ENCODE measurements at places on chromosomes 12 and 14.

DNA sequence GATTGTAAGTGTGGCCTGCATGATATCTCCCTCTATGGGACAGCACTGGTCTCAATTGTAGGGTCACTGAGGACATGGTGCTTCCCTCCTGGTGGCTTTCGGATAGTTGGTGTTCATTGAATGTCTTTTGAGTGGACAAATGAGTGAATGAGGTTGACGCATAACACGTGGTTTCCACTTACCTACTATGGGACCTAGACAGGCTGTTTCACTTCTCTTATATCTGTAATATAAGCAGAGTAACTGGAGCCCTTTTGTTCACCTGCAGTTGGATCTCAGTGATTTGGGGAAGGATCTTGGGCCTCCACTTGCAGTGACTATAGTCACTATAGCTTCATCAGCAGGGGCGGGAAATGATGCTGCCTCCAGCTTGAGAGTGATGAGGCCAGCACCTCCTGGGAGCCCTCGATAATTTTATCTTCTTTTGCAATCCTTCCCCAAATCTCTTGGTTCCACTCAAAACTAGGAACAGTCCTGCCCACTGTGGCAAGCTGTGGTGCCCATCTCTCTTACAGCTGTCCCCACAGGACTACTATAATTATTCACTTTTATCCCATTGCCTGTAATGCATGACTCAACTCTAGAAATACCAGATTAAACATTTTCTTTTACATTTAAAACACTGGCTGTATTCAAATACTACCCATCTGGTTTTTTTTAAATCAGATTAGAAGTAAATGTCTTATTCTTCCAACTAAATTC, 242.9 kb downstream of the CHST11 start:
- DNase-seq: no peak
- no peak overlapping the region for H3K27ac ChIP-seq
- H3K4me1 ChIP-seq: peaks cover 26% of the 10 kb centered on the region
- H3K4me3 ChIP-seq: no peak overlapping the region
- peaks cover 23% of the 10 kb centered on the region for H3K36me3 ChIP-seq

GRCh38 chr14:49918706-49919105, 25.8 kb downstream of the ARF6 start:
- no peak overlapping the region for H3K4me3 ChIP-seq
- H3K4me1 ChIP-seq: peaks cover 6% of the 10 kb centered on the region
- H3K27me3 ChIP-seq: peaks cover 5% of the 10 kb centered on the region
- no peak for DNase-seq

GRCh38 chr14:37246427-37246829, 48.7 kb downstream of the MIPOL1 start:
- H3K27ac ChIP-seq: no peak overlapping the region
- no peak overlapping the region for H3K4me3 ChIP-seq
- H3K36me3 ChIP-seq: no peaks in the 10 kb centered on the region

DNA sequence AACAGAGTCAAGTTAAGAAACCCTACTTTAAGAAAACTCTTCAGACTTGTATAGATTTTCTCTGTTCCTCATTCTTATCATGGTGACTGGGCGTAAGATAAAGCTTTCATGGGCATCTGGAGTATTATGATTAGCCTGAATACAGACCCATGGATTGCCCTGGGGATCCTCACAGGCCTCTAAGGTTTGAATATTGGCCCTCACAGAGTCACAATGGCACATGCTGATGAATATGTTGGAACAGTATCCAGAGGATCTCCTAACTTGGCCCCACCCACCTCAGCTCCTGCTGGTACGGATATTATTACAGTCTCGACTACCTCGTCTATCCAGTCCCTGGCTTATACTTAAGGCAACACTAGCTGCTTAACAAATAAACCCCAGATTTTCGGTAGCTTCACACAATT, 8.1 kb downstream of the OSBPL8 start:
- H3K27me3 ChIP-seq: no peaks in the 10 kb centered on the region
- no peak for DNase-seq
- peaks cover 41% of the 10 kb centered on the region for H3K36me3 ChIP-seq
- no peak overlapping the region for H3K27ac ChIP-seq
- H3K4me1 ChIP-seq: peaks cover 74% of the 10 kb centered on the region

DNA sequence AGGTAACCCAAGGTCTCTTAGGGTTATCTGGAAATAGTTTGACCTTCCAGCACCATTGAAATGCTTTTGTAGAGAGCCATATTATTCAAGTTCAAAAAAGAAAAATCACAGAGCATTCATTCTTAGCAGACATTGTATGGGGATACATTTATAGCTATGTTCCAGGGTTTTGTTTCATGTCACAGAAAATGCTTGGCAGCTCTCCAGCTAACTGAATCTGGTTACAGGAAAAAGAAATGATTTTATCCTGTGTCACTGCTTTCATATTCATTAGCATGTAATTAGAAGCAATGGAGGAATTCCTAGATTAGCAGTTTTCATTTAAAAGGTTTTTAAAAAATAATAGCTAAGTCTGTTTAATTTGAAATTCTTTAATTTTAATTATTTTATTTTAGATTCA, 78.9 kb downstream of the SNAPC1 start:
- no peak overlapping the region for H3K4me3 ChIP-seq
- H3K36me3 ChIP-seq: no peaks in the 10 kb centered on the region
- peaks cover 15% of the 10 kb centered on the region for H3K27me3 ChIP-seq
- no peak for DNase-seq

DNA sequence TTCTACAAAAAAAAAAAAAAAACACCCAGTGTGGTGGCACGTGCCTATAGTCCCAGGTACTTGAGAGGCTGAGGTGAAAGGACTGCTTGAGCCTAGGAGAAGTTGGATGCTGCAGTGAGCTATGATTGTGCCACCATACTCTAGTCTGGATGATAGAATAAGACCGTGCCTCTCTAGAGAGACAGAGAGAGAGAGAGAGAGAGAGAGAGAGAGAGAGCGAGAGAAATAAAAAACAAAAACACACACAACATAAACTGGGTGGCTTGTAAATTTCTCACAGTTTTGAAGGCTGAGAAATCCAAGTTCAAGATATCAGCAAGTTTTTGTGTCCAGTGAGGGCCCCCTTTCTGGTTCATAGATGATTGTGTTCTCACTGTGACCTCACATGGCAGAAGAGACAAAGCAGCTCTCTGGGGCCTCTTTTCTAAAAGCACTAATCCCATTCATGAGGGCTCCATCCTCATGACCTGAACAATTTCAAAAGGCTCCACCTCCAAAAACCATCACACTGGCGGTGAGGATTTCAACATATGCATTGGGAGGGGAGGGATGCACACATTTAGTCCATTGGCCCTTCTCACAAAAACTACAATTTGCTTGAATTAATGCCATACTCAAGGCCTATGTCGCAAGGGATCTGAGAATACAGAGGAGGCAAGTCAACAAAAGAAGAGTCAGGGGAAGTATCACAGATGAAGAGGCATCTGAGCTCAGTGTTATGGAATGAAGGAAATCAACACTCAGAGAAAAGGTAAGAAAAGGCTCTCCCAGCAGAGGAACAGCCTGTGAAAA, 94.9 kb downstream of the PPM1H start:
- H3K4me1 ChIP-seq: no peaks in the 10 kb centered on the region
- H3K4me3 ChIP-seq: no peak overlapping the region
- no peak for DNase-seq
- no peaks in the 10 kb centered on the region for H3K36me3 ChIP-seq
- H3K27ac ChIP-seq: no peak overlapping the region
